IPS DF 19.7 (cell line): ENCODE measurements at places on chromosomes 11 and 22.

- no peak for DNase-seq
These were observed 11.6 kb downstream of the GGT5 start for GRCh38 chr22:24233235-24233634.

DNA sequence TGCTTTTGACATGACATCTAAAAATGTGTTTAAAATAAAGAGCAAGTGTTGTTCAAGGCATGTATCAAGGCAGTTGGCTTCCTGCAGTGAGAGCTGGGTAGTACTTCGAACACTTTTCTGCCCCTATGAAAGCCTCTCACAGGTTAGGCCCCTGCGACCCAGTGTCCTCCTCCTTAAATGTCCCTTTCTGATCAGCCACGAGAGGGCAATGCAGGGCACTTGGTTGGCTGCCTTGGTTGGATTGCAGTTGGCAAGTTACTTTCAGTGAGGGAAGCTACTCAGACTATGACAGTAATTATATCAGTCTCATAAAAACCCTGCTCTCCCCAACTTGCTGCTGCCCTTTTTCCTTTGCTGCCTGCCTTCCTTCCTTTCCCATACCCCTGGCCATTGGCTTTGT, 743.8 kb downstream of the NTM start:
- no peak for DNase-seq

DNA sequence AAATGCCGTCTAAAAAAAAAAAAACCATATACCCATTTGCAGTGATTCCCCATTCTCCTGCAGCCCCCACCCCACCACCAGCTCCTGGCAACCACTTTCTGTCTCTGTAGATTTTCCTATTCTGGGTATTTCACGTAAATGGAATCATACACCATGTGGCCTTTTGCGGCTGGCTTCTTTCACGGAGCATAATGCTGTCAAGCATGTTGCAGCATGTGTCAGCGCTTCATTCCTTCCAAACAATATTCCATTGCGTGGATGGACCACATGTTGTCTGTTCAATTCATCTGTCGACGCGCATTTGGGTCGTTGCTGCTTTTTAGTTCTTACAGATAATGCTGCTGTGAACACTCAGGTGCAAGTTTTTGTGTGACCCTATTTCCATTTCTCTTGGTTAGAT, 14.8 kb upstream of the EMID1 start:
- DNase-seq: no peak

DNA sequence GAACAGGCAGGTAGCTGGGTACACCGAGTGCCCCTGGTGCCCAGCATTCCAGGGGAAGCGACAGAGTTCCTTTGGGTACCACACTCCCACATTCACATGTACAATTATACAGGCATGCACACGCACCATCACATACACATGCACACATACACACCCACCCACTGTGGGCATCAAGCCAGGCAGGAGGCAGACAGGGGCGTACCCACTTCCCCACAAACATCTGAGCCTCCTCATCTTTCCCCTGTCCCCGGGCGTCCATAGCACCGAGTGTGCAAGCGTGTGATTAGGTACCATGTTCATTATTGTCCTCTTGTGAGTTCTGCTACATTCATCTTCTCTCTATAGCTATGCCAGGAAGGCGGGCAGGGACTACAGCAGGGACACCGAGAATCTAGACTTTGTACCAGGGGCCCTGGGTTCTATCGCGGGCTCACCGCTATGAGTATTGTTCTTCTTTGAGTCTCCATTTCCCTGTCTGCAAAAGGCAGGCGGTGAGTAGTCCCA, 2.1 kb upstream of the CARD10 start:
- no peak for DNase-seq

- DNase-seq: no peak
These were observed 534.0 kb upstream of the B3GAT1 start for GRCh38 chr11:134945993-134946392.

DNA sequence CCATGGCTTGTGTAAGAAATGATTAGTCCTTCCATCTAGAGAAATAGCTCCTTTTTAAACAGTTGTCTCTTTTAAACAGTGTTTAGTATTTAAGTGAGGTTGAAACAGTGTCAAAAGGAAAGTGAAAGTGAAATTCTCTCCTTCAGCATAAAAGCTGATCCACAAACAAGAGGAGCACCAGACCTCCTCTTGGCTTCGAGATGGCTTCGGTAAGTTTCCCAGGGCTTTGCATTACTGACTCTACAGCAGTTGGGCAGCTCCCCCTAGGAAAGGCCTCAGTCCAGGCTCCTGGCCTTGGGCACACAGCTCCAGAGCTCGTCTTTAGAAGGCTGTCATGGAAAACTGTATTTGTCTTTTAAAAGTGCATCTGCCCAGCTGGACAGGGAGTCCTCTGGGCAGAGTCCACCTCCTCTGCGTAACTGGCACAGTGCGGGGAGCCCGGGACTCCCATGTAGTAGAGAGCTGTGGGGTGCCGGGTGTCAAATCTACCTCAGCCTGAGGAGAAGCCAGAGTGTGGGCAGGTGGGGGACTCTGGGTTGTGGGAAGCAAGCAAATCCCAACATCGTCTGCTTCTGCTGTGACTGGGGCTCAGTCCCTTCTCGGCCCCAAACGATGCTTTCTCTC, at the start of gene PLAAT4:
Gene PLAAT4 (plus strand): TSS at position 140 of the 624 bp plus-strand sequence. CDS start 61 bp downstream, at position 201.
- no peak for DNase-seq

GRCh38 chr11:57680552-57680874, 12.6 kb downstream of the ZDHHC5 start:
- DNase-seq: no peak

DNA sequence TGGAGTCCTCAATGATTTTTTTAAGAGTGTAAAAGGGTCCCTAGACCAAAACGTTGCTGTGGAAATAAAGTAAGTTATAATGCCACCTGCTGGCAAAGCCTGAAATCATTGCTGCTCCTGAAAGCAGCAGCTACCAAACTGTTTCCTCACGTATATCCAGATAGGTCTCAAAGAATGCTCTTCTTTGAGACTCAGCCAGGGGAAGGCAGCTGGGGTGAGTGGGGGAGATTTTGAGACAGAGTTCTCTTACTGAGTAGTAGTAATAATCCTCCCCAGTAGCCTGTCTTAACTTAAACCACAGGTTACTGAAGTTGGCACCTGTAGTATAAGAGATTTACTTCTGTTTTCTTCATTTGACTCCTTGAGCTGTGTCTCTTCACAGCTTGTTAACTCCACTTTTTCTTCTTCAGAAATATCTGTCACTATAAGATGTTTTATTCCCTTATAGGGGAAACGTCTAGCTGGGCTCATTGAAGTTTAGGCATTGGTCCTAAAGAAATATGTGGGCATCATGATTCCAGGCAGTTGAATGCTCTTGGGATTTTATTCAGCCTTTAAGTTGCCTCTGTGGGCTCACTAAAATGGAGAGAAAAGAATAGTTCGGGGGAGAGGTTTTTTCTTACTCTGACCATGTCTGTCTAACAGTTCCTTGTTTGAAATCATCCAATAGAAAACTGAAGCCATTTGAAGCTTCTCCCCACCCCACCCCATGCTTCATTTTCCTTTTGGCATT, 77.9 kb downstream of the BTBD10 start:
- DNase-seq: no peak

DNA sequence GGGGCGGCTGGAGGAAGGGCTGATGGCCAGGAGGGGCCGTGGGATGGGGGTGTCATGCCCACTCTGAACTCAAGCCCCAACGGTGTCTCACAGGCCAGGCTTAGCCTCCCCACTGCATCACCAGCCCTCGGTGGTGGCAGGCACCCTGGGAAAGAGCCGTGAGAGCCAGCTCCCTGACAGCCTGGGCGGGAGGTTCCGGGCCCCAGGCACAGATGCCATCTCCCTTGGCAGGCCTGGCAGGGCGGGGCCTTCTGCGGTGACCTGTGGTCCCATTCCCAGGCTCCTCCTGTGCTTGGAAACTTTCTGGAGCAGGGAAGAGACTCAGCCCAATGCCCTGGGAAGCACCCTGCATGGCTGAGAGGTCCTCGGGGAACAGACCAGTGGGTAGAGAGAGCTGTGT, 4.8 kb downstream of the PHLDA2 start:
- DNase-seq: no peak

- no peak for DNase-seq
These were observed 7.7 kb downstream of the LINC01488 start for GRCh38 chr11:69489031-69489745.

GRCh38 chr22:22684580-22685561, 40.5 kb downstream of the GGTLC2 start:
- no peak for DNase-seq

- no peak for DNase-seq
These were observed 21.6 kb downstream of the C11orf86 start for GRCh38 chr11:66996609-66997273.

GRCh38 chr22:23363683-23364082, 183.4 kb downstream of the BCR start:
- no peak for DNase-seq

DNA sequence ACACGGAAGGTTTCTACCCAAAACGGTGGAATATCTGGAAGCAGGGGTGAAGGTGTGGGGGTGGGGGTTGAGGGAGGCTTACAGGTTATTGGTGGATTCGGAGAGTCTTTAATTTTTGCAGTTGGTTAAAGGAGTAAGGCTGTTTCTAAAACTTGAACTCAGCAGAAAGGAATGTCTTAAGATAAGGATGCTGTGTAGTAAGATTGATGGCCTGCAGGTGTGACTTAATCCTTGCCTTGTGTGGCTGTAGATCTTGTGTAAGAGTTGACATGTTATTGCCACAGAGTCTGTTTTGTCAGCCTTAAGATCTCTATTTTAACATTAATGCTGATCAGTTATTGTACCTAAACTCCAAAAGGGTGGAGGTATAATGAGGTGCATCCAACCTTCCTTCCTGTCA, 16.4 kb upstream of the OR6M1 start:
- DNase-seq: no peak

DNA sequence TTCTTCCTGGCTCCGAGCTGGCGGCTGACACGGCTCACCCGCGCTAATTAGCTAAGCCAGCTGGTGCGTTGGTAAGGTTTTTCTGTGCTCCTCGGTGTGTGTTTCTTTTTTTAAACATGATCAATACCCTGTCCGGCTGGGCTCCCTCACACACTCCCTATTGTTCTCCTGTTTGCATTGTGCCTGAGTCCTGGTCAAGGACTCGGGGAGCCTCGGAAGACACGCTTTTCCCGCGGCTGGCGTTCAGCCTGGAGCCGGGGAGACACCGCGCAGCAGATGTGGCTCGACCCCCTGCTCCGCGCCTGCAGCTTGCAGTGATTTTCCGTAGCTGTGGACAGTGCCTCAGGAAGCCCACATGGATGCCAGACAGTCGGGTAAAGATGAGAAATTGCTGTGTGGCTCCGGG, 454.9 kb upstream of the CADM1 start:
- no peak for DNase-seq

- no peak for DNase-seq
These were observed 25.6 kb downstream of the RHOD start for GRCh38 chr11:67082071-67082791.

DNA sequence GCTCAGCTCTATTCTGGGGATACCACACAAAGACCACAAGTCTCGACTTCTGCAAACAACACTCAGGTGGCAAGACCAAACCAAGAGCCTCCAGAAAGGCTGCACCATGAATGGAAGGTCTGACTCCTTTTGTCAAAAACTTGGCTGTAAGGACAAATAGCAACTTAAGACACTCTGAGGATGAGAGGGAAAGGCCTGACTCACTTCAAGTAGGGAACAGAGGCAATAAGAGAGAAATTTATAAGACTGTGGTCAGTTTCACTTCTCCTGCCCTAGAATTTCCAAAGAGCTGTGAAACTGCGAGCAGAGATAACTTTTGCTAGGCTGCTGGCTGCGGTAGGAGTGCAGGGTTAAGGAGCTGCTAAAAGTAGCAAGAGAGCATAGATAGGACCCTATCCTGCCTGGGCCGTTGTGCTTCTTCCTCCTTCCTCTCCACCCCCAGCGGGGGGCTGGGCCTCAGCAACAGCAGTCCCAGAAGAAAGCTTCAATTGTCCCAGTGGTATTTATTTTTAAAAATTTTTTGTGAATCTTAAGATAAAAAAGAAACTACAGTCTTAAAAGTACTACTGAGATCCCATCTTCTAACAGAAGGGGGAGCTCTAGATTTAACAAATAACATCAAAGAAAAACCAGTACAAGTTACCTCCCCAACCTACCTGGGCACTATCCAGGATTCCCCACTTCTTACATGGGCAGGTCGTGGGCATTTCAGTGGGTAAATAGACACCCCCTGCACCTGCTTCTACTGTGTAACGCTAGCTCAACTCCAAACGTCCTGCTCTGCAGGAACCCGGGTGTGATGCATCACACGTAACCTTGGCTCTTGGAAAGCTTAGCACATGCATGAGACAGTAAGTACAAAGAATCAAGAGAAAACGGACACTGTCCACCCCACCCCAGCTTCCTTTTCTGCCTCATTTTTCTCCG, 66.4 kb downstream of the SGSM3 start:
- no peak for DNase-seq

GRCh38 chr11:128610721-128611617, 23.6 kb upstream of the ETS1 start:
- DNase-seq: no peak

DNA sequence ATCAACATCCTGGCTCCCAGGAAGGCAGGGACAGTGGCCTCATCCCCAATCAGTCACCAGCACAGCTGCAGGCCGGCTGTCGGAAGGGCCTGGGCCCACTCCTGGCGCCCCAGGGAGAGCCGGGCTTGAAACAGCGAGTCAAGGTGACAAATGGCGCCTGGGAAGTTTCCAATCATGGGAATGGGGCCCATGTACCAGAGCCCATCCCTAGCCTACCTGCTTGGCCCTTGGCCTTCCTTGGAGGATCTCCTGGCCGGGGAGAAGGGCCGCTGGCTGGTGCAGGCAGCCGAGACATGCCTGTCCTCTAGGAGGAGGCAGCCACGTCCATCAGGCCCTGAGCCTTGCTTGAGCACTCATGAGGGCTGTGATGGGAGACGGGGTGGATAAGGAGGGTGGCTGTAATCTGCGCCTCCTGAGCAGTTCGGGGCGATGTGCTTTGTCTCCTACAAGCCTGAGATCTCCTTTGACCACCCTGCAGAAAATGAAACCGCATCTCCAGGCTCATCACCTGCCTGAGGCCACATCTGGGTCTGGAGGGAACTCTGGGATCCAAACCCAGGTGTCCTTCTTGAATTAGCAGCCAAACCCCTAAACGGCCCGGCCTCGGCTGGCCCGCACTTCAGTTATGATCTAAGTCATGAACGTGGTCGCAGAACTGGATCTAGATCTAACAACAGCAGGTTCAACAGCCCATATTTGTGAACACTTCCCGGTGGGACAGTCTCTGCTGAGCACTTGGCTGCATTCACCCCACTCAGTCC, 862.0 kb downstream of the TBC1D22A start:
- DNase-seq: no peak

DNA sequence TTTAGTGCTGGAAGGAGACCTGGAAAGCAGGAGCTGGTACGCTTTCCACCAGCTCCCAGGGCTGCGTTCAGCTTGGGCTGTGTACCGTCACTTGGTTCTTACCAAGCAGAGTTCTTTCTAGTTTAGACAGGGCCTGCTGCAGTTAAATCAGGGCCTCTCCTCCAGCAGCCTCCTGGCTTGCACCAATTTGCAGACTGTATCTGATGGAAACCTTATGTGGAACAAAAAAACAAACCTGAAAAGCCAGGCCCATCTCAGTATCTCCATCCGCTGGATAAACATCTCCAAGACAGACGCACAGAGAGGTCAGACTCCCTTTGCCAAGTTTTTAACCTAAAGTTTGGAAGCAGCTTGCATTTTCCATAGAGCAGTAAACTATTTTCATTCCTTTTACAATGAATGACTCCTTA, 288.6 kb upstream of the SORL1-AS1 start:
- DNase-seq: no peak
